ENCODE measurements at places on chromosomes 11 and 22.

GRCh38 chr11:67255864-67256263, 10.4 kb upstream of the GRK2 start:
- DNase-seq, result no peak

- DNase-seq, result no peak
Observed at GRCh38 chr22:37237371-37238268, 6.4 kb downstream of the RAC2 start.

DNA sequence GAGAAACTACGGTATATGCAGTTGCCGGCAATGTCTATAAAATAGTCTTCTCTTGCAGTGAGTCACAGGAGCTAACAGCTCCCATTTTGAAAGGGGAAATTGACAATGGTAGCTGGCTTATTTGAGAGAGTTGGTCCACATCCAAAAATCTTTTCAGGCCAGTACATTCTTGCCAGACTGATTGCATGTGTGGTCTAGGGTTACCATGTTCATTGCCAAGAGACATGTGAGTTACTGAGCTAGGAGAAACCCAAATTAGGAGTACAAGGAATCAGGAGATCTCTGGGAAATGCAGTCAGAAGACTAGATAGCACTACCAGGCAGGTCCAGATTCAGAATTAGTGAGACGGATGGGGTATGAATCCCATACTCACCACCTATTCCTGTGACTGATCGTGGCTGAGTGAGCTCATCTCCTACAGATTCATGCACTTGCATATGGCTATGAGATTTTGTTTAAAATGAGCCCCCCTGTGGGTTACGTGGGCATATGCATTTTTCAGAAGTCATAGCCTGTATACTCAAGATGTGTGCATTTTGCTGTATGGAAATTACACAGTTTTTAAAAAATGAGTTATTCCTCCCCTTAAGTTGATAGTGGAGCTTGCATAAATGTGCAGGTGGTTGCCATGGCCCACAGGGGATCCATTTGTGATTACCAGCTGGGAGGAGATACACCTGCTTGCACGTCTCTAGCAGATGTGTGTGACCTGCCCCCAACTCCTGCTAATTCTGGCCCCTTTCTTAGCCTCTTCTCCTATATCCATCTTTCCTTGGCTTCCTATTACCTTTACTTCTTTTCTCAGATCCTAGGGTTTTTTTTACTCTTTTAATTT, 102.7 kb downstream of the COMMD9 start:
- peak; percentile 85 for DNase-seq

GRCh38 chr22:45413013-45413367, 409 bp downstream of the SMC1B start:
- DNase-seq, result no peak

DNA sequence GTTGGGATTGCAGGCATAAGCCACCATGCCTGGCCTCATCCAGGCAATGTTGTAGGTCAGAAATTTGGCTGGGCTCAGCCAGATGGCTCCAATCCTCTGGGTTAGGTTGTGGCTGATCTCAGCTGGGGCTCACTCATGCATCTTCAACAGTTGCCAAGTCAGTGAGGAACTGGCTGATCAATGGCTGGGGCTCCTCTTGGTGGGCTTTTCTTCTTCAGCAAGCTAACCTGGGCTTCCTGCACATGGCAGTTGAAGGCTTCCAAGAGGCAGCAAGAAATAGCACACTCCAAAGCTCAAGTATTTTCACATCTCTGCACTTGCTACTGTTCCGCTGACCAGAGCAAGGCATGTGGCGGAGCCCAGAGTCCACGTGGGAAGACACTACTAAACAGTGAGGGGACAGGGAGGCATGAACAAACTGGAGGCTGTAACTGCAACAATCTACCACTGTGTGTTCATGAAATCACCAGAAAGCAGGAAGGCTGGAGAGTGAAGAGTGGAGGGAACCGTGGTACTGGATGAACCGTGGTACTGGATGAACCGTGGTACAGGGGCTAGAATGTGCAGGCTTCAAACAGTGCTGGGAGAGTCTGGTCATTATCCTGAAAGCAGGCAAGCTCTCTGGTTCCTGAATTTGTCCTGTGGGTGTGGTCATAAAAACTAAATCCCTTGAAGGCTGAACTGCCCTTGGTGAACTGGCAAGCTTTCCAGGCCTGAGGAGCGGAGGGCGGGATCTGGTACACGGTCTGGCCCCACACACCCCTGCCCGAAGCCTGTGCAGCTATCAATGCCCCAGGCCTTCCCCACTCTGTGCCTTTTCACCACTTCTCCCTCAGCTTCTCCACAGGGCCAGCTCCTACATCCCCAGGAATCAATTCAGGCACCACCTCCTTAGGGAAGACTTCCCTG, 20.2 kb downstream of the CHST1 start:
- no peak for DNase-seq

GRCh38 chr11:113705871-113706655, at the start of gene TMPRSS5:
TMPRSS5 (minus strand) TSS chr11:113706308; CDS start chr11:113706224, 84 bp downstream.
- DNase-seq, result no peak

- no peak for DNase-seq
Observed at GRCh38 chr22:33393432-33393831, 335.3 kb upstream of the SYN3 start.

DNA sequence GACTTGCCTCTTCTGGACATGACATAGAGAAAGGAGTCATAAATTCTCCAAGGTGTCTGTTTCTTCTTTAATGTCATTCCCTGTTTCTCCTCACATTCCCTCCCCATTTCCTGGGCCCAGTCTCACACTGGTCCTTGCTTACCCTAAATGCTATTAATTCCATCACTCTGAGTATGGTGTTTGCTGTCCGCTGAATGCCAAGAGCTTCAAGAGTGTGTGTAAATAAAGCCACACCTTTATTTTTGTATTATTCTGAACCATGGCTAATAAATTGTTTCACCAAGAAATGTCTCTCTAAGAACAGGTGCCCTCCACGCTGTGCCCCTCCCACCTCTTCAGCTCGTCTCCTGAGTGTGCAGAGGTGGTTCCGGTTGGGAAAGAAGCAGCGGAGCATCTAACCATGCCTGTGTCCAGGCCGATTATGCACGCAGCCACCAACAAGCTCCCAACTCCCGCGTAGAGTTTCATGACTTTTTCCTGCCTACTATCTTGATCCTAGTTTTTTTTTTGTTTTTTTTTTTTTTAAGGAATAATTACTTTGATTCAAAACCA, 8.6 kb downstream of the TMEM121B start:
- no peak for DNase-seq

GRCh38 chr22:47534804-47535410, 772.5 kb downstream of the TBC1D22A start:
- DNase-seq, result no peak

- peak; percentile 30 for DNase-seq
Observed at GRCh38 chr11:12390687-12391110, 13.3 kb downstream of the PARVA start.

GRCh38 chr11:44716256-44716655, 10.5 kb upstream of the TSPAN18 start:
- DNase-seq, result no peak

GRCh38 chr11:122714004-122714403, 58.5 kb downstream of the UBASH3B start:
- DNase-seq, result no peak

GRCh38 chr22:26842103-26842502, 184.7 kb downstream of the MIAT start:
- no peak for DNase-seq

- DNase-seq, result no peak
Observed at GRCh38 chr11:43708776-43709175, 28.2 kb downstream of the HSD17B12 start.

DNA sequence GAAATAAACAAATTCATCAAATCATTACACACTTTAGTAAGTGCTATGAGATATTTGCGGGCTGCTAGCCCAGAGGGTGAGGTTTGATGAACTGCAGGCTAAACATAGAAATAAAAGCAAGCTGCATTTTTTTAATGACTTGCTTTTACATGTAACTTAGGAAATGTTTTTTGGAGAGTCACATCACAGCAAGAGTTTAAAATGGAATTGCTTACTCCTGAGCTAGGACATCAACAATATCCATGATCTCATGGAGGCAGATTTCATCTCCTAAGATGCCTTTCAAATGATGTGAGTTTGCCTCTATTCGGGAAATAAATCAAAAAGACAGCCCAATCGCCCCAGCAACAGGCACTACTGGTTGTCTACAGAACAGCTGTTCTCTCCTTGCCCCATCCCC, 73.4 kb upstream of the CD44 start:
- no peak for DNase-seq

DNA sequence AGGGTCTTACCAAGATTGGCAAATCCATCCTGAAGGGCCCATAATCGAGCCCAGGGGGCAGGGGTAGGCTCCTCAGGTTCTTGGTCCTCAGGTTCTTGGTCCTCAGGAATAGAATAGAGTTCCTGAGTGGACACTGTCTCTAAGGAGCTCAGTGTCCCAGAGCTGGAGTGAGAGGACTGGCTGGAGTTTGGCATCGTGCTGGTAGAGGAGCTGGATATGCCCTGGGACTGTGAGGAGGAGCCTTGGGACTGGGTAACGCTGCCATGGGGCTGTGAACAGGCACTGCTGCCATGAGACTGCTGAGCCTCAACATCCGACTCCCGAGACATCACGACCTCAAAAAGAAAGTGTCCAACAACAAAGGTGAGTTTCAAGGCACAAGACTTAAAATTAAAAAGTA, 7.2 kb downstream of the CHEK2 start:
- DNase-seq, result no peak

GRCh38 chr11:119362741-119363080, 16.2 kb upstream of the MFRP start:
- no peak for DNase-seq

DNA sequence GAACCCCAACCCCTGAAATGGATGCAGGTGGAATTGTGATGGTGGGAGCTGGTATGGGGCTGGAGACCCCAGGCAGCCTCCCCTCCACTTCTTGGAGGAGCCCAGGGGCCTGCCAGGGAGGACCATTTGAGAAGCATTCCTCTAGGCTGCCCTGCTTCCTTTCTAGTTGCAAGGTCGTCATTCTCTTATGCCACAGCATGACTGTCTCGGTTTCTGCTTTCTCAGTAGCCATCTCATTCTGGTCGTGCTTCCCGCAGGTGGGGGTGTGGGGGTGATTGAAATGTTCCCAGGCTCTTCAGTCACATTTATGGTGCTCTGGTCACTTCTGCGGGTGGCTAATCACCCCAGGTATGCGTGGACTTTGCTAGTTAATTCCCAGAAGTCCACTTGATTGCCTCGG, 223.7 kb upstream of the TBCEL start:
- no peak for DNase-seq

- DNase-seq, result no peak
Observed at GRCh38 chr11:20000351-20001134, 159.7 kb downstream of the DBX1 start.

- DNase-seq, result no peak
Observed at GRCh38 chr11:127075758-127076157, 75.2 kb upstream of the KIRREL3 start.

- DNase-seq, result no peak
Observed at GRCh38 chr22:45949891-45950290, 27.1 kb downstream of the WNT7B start.

DNA sequence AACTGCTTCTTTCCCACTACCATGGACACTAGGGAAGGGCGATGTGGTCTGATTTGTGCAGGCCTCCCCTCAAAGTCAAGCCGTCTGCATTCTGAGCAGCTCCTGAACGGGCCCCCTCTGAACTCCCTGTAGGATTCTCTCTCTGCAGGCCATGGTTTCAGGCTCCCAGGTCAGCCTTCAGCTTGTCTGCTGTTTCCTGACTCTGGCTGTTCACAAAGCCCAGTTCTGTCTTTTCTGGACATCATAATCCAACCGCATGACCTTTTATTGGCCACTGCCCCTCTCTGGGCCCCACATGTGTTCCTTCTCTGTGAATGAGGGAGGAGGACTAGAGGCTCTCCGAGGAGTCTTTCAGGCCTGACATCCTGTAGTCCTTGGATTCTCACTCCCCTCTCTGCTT, 161.0 kb downstream of the FEZ1 start:
- no peak for DNase-seq

DNA sequence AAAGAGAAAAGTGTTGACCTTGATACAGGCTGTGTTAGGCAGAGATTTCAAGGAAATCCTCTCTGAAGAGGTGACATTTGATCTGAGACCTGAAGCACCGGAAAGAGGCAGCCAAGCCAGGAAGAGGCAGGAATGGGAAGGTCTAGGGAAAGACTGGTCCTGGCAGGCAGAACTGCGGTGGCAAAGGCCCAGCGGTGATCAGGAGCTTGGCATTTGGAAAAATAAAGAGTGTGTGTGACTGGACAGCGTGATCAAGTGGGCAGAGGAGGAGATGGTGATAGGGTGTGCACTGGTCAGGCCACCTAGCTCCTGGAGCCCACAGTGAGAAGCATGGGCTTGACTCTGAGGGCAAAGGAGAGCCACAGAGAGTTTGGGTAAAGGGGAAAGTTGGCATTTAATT, 27.2 kb upstream of the GAB4 start:
- DNase-seq, result no peak

Measured in adipocyte (in vitro differentiated cells).